ENCODE measurements at places on chromosomes 13 and 19. TPM values are rescaled to one million over a fixed set of nuclear protein-coding genes. Genes with fewer than 3 reads are reported as not detected.
A peak's percentile ranks its signal among the peaks of the same experiment; 100 is the strongest.

CDX2 gene
- not detected for total RNA-seq

- no peak overlapping the region for H3K4me3 ChIP-seq
- H3K27me3 ChIP-seq: no peaks in the 10 kb centered on the region
- no peak overlapping the region for H3K27ac ChIP-seq
- DNase-seq: no peak
- H3K4me1 ChIP-seq: no peaks in the 10 kb centered on the region
- H3K36me3 ChIP-seq: peaks cover 10% of the 10 kb centered on the region
These were observed 46.2 kb downstream of the CEBPG start for GRCh38 chr19:33419788-33420130.

DNA sequence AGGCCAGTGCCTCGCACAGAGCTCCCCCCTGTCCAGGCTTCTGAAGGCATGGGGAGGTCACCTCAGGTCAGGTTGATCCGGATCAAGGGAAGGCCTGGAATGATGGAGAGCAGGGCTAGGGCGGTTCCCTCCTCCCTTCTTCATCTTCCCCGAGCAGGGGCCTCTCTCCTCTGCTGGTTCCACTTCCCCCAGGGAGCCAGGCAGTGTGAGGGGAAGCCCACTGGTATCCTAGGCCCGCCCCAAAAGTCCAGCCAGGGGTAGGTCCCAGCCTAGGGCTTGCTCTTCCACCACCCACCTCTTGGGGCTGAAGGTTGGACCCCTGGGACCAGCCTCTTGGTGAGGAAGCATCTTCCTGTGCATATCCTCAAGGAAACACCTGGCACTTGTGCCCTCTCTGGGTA is 16.4 kb upstream of the PRR19 start:
- peak overlapping the region; percentile 72 for H3K27ac ChIP-seq
- peak overlapping the region; percentile 72 for H3K4me3 ChIP-seq
- peaks cover 47% of the 10 kb centered on the region for H3K4me1 ChIP-seq

- no peaks in the 10 kb centered on the region for H3K4me1 ChIP-seq
- H3K4me3 ChIP-seq: no peak overlapping the region
- peaks cover 2% of the 10 kb centered on the region for H3K36me3 ChIP-seq
- no peak overlapping the region for H3K27ac ChIP-seq
- no peak for DNase-seq
These were observed 15.9 kb downstream of the ZNF573 start for GRCh38 chr19:37763488-37763887.
